Occipital lobe (tissue), 3 donors: ENCODE measurements at places on chromosomes 1 and 21. TPM values are rescaled to one million over a fixed set of nuclear protein-coding genes. Genes with fewer than 3 reads are reported as not detected.
A peak's percentile ranks its signal among the peaks of the same experiment; 100 is the strongest.

PTGER3 gene
- total RNA-seq, result 1.2 TPM

TRABD2B gene
- total RNA-seq, result under 0.01 TPM

ARHGAP29 gene
- total RNA-seq, result 15.4 TPM

CD1E gene
- not detected for total RNA-seq

CYP4A22 gene
- total RNA-seq, result not detected

GRCh38 chr1:47870946-47871676 is 126.1 kb downstream of the TRABD2B start:
- no peak for DNase-seq

DNA sequence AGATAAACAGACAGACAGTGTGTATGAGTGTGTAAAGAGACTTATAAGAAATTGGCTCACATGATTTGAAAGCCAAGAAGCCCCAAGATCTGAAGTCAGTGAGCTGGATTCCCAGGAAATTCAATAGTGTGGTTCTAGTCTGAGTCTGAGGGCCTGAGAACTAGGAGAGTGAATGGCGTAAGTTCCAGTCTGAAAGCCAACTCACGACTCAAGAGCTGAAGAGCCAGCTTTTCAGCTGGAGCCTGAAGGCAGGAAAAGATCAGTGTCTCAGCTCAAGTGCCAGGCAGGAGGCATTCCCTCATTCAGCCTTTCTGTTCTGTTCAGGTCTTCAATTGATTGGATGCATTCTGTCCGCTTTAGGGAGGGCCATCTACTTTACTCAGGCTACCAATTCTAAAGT is 257.2 kb downstream of the PLPP3 start:
- DNase-seq, result no peak

- DNase-seq, result no peak
Observed at GRCh38 chr1:86184426-86184825, 27.9 kb upstream of the COL24A1 start.

- no peak for DNase-seq
Observed at GRCh38 chr1:6282577-6283270, 21.8 kb upstream of the GPR153 start.

GRCh38 chr1:22452481-22452957 is 868 bp downstream of the ZBTB40 start:
- peak; percentile 43 for DNase-seq

DNA sequence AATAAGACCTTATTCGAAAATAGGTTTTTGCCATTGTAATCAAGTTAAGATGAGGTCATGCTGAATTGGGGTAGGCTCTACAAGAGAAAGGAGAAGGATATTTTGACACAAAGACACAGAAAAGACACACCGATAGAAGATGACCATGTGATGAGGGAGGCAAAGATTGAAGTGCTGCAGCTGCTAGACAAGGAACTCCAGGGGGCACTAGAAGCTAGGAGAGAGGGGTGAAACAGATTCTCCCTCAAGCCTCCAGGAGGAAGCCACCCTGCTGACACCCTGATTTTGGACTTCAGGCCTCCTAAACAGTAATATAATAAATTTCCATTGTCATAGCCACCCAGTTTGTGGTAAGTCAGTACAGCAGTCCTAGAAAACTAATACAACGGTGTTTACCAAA is 506.8 kb upstream of the CAMK1G start:
- no peak for DNase-seq

DNA sequence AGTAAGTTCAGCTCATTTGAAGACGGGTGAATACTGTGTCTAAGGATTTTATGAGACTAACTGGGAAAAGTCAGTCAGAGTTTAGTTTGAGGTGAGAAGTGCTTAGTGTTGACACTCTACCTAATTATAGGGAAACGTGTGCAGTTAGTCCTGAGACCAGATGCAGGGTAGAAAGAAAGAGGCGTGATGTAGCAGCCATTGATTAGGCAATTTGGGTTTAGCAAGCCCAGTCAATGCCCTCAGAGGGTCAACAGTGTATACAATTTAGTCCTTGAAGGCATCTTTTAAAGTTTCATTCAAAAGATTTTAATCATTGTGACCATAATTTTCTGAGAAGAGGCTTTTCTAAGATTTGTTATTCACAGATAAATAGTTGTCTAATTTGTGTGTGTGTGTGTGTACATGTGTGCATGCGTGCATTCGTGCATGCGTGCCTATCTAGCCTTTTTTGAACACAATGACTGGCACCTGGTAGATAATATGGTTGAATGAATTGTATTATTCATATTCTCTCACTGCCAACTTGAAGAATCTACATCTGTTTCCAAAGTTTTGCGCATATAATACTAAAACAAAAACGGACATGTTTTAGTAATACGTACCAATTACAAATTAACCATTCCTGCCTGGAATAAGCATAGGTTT is 332.9 kb downstream of the SRGAP2C start:
- no peak for DNase-seq
